ENCODE measurements at places on chromosomes 5 and 9.

DNA sequence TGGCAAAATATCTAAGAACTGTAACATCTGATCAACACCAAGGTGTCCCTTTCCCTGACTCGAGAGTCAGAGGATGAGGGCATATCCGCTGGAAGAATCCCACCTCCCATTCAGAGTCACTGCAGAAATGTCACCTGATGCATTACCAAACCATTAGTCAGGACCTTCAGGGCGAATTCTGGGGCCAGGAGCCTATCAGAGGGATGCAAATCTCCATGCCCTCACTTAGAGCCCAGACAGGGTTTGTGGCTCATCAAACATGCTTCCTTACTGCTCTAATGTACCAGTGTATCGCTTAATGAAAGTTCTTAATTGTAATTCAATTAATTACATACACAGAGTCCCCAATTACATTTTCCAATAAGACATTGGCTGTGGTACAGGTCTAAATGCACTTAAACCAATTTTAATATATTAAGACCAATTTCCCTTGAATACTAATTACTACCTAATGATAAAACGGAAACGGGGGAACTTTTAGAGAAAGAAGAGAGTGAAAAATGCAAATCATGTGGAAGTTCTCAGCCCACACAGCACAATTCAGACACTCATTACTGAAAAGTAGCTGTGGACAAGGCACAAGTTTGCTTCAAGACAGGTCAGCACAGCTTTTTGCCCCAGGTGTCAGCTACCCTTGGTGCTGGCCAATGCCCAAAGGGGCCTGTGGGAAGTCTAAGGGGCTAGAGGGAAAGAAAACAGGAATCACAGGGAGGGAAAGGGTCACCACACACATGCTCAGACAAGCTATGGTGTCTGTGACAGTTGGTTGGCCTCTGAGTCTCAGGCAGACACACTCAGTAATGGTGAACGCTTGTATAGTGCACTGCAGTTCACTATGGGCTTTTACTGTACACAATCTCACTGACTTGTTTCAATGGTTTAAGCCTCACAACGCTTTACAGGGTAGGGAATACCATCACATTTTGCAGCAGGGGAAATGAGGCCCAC lies 211.6 kb downstream of the MAPKAP1 start:
- DNase-seq = no peak

- no peak for DNase-seq
These were observed 302.1 kb upstream of the IRX4 start for GRCh38 chr5:2184563-2185540.

DNA sequence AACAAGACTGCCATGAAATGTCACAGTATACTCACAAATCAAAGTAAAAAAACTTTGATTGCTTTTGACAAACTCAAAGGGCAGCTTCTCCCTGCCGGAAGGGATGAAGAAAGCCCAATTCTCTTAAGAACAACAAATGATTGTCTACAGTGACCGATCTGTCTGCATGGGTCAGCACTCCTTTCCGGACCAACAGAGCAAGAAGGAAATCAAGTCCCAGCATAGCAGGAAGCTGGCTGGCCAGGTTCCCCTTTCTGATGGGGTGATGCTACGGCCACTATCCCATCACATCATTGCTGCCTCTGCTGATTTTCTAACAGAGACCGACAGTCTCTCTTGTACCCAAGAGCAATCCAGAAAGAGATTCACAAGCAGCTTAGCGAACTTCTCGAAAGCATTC lies 692 bp downstream of the C1QTNF3 start:
- DNase-seq = no peak

DNA sequence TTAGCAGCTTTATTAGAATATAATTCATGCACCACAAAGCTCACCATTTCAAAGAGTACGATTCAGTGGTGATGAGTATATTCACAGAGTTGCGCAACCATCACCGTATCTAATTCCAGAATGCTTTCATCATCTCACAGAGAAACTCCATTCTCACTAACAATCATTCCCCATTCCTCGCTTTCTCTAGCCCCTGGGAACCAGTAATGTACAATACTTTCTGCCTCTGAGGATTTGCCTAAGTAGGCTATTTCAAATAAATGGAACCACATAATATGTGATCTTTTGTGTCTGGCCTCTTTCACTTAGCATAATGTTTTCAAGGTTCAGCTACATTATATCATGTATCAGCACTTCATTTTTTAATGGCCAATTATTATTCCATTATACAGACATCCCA lies 145.1 kb upstream of the ADAMTS16 start:
- no peak for DNase-seq

GRCh38 chr9:130165579-130165978 lies 6.6 kb upstream of the NCS1 start:
- DNase-seq = no peak

GRCh38 chr5:59079622-59080620 lies 497.0 kb downstream of the RAB3C start:
- no peak for DNase-seq

- no peak for DNase-seq
These were observed 26.0 kb downstream of the ERP44 start for GRCh38 chr9:100072805-100073204.

GRCh38 chr5:54882101-54882500 lies 103.3 kb downstream of the ESM1 start:
- DNase-seq = no peak

DNA sequence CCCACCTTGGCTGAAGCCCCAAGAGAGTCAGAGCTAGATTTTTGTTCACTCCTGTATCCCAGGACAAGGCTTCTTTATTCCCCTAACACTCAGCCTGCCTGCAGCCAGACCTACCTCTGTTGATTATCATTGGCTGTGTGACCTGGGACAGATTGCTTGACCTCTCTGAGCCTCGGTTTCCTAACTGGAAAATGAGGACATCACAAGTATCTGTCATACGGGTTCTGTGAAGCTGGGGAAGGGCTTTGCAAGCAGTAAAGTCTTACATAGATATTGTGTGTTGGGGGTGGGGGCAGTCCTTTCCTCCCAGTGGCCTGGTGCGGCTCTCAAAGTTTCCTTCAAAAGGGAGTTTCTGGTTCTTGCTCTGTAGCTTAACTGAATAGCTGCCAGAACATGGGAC lies 2.5 kb upstream of the NEK6 start:
- no peak for DNase-seq

DNA sequence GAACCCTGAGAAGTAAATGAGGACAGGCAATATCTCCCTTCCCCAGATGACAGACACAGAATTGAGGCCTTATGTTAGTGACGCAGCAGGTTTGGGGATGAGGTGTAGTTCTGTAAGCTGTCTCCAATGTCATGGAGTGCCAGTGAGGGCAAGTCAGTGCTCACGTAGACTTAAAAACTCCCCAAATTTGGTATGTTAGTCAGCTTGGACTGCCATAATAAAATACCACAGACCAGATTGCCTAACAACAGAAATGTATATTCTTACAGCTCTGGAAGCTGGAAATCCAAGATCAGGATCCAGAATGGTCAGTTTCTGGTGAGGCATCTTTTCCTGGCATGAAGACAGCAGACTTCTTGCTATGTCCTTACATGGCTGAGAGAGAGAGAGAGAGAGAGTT lies 14.9 kb downstream of the FOXI1 start:
- DNase-seq = no peak

GRCh38 chr9:73239570-73240265 lies 88.1 kb downstream of the ANXA1 start:
- DNase-seq = no peak

- no peak for DNase-seq
These were observed 304.7 kb upstream of the NREP start for GRCh38 chr5:112061666-112062065.

DNA sequence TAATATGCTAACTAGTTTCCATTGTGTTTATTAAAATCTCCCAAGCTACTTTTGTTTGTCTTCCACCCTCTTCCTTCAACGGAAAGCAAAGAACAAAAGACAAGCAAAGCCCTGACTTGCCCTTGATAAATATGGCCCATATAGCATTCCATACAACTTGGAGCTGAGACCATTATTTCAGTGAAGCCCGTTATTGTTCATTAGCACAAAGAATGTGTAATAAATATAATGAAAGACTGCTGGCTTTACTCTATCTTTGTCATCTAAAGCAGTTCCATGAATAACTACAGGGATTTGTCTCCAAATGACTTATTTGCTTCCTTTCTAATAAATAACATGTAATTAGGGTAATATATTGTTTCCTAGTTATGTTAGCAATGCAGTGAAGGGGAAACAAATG lies 270.7 kb upstream of the TLE4 start:
- DNase-seq = no peak

DNA sequence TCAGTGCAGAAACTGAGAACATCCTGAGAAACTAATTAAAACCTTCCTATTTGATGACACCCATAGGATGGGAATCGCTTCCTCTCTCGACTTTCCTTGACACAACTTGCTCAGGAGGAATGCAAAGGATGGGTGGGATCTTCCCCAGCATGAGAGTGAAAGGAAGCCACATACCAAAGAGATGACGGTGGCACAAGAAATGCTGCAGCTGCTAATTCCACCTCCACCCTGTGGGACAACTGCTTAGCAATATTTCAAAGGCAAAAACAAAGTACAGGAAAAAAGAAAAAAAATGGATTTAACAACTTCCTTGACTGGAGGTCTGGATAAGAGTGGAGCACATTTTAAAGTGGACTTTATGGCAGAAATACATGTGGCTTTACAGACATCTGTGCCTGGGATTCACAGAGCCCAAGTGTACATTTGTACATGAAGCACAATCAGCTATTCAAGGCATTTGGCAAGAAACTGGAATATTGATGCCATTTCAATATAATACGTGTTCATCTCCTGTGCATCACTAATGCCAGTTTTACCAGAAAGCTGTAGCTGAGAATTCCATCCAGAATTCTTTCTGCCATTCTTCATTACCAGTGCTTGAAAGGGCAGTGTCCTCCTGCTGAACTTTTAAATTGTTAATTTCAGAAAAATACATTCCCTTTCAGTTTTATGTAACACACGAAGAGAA lies 359.2 kb upstream of the ACTBL2 start:
- no peak for DNase-seq

- no peak for DNase-seq
These were observed 80.9 kb upstream of the ISL1 start for GRCh38 chr5:51302343-51302742.

- DNase-seq = no peak
These were observed 1.3 kb downstream of the RPP25L start for GRCh38 chr9:34610434-34611206.

DNA sequence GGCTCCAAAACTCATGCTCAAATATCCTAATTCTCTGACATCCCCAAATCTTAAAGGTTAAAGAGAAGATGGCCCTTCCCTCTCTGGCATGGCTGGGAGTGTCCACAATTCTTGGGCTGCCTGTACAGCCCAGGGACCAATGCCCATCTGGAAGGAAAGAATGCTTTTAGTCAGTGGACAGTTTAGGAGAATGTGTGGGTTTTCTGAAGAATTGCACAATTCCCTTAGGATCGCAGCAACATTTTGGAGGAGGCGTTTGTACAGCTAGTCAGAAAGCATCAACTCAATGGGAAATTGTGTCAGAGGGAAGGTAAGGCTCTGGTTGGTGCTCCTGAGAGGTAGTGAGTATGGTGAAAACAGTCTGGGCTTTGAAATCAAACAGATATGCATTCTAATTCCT lies 15.0 kb downstream of the FAM193B start:
- no peak for DNase-seq

GRCh38 chr9:71685394-71685793 lies 82.9 kb downstream of the CEMIP2 start:
- peak; percentile 80 for DNase-seq

DNA sequence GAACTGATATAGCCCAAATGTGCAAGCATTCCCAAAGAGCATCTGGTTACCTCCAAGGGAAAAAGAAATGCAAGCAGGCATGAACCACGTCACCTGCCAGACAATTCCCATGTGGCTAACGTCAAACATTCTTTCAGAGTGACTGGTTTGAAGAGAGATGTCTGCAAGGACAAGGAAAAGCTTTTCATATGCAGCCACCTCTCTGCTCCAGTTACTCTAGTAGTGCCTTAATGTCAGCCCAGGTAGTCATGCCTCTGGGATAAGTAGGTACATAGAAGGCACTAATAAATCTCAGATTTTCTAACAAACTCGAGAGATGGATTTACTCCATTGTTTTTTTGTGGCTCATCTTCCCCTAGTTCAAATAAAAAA lies 96.8 kb upstream of the IFNK start:
- no peak for DNase-seq

GRCh38 chr5:91291628-91292569 lies 91.2 kb downstream of the ARRDC3 start:
- DNase-seq = no peak

GRCh38 chr5:94407023-94407422 lies 211.4 kb downstream of the KIAA0825 start:
- no peak for DNase-seq

GRCh38 chr5:139711067-139711905 lies 63.1 kb downstream of the CXXC5 start:
- peak; percentile 78 for DNase-seq

- DNase-seq = no peak
These were observed 40.1 kb downstream of the DCAF10 start for GRCh38 chr9:37840560-37841194.

DNA sequence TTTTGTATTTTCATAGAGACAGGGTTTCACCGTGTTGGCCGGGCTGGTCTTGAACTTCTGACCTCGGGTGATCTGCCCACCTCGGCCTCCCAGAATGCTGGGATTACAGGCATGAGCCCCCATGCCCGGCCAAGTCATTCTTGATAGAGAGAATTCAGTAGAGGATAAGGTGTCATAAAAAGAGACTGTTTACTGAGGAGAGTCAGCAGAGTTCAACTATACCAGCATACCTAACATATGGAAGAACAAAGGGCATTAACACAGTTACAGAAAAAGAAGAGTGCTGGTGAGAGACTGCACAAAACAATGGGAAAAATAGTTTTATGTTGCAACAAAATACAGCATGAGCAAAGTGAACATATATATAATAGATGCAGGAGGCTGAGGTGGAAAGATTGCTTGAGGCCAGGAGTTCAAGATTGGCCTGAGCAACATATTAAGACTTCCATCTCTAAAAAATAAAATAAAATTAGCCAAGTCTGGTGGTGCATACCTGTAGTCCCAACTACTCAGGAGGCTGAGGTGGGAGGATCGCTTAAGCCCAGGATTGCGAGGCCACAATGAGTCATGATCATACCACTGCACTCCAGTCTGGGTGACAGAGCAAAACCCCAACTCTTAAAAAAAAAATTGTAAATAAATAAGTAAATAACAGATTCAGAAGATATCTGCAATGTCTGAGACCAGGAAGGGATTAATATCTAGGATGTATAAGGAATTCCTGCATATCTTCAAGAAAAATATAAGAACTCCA lies 19.5 kb downstream of the B4GALT1 start:
- DNase-seq = no peak

DNA sequence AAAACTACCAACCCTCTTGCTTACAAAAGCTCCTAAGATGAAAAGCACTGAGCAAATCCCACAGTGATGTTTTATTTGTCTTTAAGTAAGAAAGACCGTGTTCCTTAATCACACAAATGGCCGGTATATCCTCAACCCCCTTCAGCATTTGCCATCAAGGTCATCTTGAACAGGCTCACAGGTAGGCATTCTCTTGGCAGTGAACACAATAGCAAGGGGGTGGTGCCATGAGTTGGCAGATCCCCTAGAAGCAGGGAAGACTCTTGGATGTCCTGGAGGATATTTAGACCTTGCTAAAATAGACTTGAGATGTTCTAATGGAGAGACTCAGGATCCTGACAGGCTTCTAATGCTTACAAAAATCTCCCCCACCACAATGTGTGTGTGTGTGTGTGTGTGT lies 323.0 kb downstream of the SPOCK1 start:
- no peak for DNase-seq

GRCh38 chr9:132000659-132001058 lies 79.0 kb downstream of the MED27 start:
- no peak for DNase-seq

All from activated CD4-positive, alpha-beta T cell treated with anti-CD3 and anti-CD28 coated beads, Interleukin-2, amount 10 ng/mL, durations not matched to agents 24 days and 14 days (primary cell).